Neural progenitor cell (in vitro differentiated cells): ENCODE measurements at places on chromosomes 12 and 14.

DNA sequence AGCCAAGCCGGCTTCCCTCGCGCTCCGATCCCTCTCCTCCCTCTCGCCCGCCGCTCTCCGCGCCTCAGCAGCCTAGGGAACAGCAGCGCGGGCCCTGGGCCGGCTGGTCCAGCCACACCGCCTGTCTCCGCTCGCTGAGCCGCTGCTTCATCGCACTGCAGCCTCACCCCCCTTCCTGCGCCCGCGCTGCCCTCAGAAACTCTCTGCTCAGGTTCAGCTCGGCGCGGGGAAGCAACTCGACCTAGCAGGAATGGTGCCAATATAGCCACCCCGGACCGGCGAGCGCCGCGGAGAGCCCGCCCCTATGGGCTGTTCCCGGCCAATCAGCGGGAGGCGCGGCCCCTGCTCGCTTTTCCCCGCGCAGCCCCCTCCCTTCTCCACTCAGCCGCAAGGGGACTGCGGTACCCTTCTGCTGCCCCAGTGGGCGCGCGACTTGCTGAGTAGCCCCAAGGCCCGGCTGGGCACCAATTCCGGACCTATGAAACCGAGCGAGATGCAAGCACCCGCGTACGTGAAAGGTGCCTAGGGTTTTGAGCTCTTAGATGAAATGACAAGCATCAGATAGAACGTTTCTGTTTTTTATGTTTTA, at the start of gene ADAMTS20:
ADAMTS20 (minus strand) TSS at position 233 of the 589 bp plus-strand sequence. CDS start 282 bp downstream, outside the sequence.
- peak within 1 kb of the TSS; percentile 65 for H3K4me3 ChIP-seq
- peaks cover 3% of the 10 kb centered on the region for H3K36me3 ChIP-seq
- H3K27ac ChIP-seq, result no peak within 1 kb of the TSS
- H3K27me3 ChIP-seq, result peaks cover 34% of the 10 kb centered on the region
- peaks cover 11% of the 10 kb centered on the region for H3K4me1 ChIP-seq
- DNase-seq, result peak; percentile 96

GRCh38 chr12:95202691-95203486, 14.4 kb downstream of the FGD6 start:
- H3K4me3 ChIP-seq, result no peak overlapping the region
- H3K4me1 ChIP-seq, result peaks cover 33% of the 10 kb centered on the region
- no peak for DNase-seq
- H3K36me3 ChIP-seq, result no peaks in the 10 kb centered on the region
- H3K27ac ChIP-seq, result no peak overlapping the region
- H3K27me3 ChIP-seq, result no peaks in the 10 kb centered on the region

DNA sequence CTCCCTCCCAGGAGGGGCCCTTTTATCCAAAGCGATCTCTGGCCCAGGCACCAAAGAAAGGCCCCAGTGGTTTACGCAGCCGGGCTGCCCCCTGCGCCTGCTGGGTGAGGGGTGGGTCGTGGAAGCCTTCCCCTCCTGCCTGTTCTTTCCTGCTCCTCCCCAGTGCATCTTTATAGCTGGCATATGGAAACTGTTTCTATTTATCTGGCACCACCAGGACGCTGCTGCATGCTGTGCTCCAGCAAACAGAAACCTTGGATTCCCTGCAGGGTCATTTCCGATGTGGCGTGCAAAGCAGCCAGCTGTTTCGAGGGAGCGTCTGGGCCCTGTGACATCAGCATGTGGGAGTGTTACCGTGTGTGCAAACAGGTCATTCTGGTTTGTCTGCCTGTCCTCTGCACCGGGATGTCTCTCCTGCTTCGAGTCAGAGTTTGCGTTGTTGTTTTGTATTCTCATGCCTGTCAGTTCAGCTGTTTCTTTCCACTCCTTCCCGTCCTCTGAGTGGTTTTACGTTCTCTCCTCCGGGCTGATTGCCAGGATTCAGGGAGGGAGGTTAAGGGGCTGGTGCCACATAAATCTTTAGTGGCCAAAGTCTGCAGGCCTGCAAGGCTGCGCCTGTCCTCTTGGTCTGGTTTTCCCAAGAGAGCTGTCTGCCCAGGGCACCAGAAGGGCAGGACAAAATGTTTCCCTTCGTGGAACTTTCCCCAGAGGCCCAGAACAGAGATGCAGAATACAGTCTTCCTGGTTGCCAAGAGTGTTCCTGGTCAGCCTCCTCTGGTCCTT, 24.6 kb downstream of the TPCN1 start:
- no peak overlapping the region for H3K27ac ChIP-seq
- no peaks in the 10 kb centered on the region for H3K36me3 ChIP-seq
- H3K27me3 ChIP-seq, result no peaks in the 10 kb centered on the region
- peak; percentile 52 for DNase-seq
- peak overlapping the region; percentile 0 for H3K4me3 ChIP-seq

GRCh38 chr14:61540931-61541330, 154.4 kb upstream of the HIF1A start:
- H3K27me3 ChIP-seq, result no peaks in the 10 kb centered on the region
- H3K27ac ChIP-seq, result no peak overlapping the region
- no peak overlapping the region for H3K4me3 ChIP-seq
- no peak for DNase-seq

DNA sequence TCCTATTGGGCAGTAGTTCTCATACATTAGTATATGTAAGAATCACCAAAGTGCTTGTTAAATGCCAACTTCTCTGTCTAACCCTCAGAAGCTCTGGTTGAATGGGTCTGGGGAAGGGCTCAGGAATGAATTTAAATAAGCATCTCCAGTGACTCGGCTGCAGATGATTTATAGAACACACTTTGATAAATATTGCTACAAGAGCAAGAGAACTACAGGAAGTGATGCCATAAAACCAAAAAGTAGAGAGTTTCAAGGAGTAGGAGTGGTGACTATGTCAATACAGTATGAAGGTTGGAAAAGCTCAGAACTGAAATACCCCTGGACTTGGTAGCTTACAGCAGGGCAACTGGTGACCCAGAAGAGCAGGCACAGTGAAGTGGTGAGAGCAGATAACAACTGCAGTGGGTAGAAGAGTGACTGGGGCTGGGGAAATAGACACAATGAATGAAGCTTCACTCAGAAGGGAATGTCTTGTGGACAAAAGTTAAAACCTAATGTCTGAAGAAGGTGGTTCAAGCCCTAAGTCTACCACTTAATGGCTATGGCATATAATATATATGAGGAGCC, 8.0 kb upstream of the PLEKHA5 start:
- DNase-seq, result no peak
- H3K27me3 ChIP-seq, result no peaks in the 10 kb centered on the region
- H3K4me1 ChIP-seq, result no peaks in the 10 kb centered on the region

- H3K4me1 ChIP-seq, result no peaks in the 10 kb centered on the region
- no peaks in the 10 kb centered on the region for H3K36me3 ChIP-seq
- no peak for DNase-seq
- no peaks in the 10 kb centered on the region for H3K27me3 ChIP-seq
- no peak overlapping the region for H3K4me3 ChIP-seq
Observed at GRCh38 chr12:41903014-41903708, 241.5 kb downstream of the GXYLT1 start.

DNA sequence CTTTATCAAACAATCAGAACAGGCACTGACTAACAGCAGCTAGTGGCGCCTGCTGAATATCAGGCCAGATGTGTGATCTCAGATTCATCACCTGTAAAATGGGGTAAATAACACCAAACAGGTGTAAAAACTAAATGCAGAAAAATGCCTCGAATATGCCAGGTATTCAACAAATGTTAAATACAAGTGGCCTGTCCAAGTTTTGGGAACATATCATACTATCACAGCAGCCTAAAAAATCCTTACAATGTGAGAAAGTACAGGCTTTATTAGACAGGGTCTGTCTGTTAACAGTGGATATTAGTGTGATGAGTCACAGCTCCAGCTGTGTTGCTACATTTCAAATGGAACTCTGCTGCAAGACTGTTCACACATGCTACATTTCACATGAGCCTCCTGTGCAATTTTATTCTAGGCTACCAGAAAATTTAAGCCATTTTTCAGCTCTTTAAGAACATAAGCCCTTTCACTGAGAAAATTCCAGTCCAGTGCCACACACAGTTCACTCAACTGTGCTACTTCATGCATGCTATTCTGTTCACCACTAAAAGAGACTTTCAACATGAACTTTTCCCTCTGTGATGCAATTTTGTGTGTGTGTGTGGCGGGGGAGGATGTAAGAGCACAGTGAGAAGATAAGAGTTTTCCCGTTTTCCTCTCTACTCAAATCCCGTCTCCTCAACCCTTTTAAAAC, 56.7 kb downstream of the MSRB3 start:
- no peak overlapping the region for H3K4me3 ChIP-seq
- H3K27ac ChIP-seq, result no peak overlapping the region
- no peaks in the 10 kb centered on the region for H3K4me1 ChIP-seq
- H3K27me3 ChIP-seq, result no peaks in the 10 kb centered on the region
- H3K36me3 ChIP-seq, result no peaks in the 10 kb centered on the region

- H3K27me3 ChIP-seq, result no peaks in the 10 kb centered on the region
- DNase-seq, result no peak
- H3K4me1 ChIP-seq, result peaks cover 7% of the 10 kb centered on the region
- H3K27ac ChIP-seq, result no peak overlapping the region
- no peak overlapping the region for H3K4me3 ChIP-seq
Observed at GRCh38 chr14:30518867-30519560, 39.9 kb upstream of the G2E3 start.

GRCh38 chr14:22908601-22909000, 10.3 kb downstream of the RBM23 start:
- DNase-seq, result no peak
- no peak overlapping the region for H3K4me3 ChIP-seq
- peaks cover 4% of the 10 kb centered on the region for H3K36me3 ChIP-seq
- no peaks in the 10 kb centered on the region for H3K27me3 ChIP-seq
- H3K4me1 ChIP-seq, result no peaks in the 10 kb centered on the region

DNA sequence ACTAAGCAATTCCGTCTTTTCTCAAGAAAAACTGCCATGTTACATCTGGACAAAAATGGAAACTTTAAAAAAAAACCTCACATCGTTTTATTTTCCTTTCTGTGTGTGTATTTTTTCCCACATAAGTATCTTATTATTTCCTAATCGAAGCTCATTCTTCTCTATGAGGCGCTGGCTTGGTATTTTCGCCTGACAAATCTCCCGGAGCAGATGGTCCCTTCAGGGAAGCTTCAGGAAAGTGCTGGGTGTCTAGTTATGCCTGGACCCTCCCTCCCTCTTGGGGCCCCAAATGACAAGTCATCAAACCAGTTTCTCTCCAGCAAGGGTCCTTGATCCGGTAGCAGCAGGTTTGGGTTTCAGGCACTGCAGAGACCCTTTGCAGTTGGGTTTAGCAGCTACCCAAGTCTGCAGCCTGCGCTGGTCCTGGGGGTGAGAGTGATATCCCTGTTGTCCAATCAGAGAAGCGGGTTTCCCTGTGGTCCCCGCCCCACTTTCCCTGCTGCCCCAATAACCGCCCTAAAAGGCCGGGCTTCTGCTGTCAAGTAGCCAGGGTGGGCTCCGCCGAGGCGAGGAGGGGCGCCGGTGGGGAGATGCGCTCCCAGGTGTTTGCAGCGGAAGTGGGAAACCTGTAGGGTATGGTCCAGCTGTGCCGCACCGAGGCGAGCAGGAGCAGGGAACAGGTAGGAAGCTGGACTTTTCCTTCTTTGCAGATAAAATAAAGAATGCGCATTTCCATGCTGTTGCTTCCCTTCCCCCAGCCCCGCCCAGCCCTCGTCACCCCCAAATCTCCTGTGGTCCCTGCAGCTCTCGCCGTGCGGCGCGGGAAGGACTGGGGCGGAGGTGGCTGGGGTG, at the start of gene CNTN1:
CNTN1 (plus strand) TSS at position 527 of the 852 bp plus-strand sequence.
- peaks cover 7% of the 10 kb centered on the region for H3K4me1 ChIP-seq
- peak; percentile 95 for DNase-seq
- H3K27ac ChIP-seq, result no peak within 1 kb of the TSS
- H3K36me3 ChIP-seq, result no peaks in the 10 kb centered on the region
- peak within 1 kb of the TSS; percentile 80 for H3K4me3 ChIP-seq
- peaks cover 59% of the 10 kb centered on the region for H3K27me3 ChIP-seq

GRCh38 chr12:100860611-100861010, 66.0 kb downstream of the ANO4 start:
- no peak for DNase-seq
- no peaks in the 10 kb centered on the region for H3K4me1 ChIP-seq
- no peaks in the 10 kb centered on the region for H3K36me3 ChIP-seq

- no peaks in the 10 kb centered on the region for H3K36me3 ChIP-seq
- H3K27me3 ChIP-seq, result peaks cover 98% of the 10 kb centered on the region
- H3K27ac ChIP-seq, result no peak overlapping the region
Observed at GRCh38 chr12:107845226-107845979, 70.9 kb downstream of the ASCL4 start.
